HT-29 (cell line): ENCODE measurements at places on chromosomes 5 and 9.

DNA sequence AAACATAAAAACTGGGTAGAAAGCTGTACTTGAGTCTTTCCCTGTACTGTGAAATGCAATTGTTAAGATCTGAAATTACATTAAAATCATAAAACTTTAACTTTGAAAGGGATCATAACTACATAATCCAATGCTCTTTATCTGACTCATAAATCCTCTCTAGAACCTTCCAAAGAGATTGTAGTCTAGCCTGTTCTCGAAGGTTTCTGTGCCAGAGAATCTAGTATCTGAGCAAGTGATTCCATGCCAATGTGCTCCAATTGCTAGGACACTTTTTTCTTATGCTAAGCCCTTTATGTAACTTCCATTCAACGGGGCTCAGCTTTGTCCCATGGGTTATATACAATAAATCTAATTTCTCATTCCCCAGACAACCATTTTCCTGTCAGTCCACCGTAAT lies 21.1 kb downstream of the DDX31 start:
- DNase-seq = no peak

DNA sequence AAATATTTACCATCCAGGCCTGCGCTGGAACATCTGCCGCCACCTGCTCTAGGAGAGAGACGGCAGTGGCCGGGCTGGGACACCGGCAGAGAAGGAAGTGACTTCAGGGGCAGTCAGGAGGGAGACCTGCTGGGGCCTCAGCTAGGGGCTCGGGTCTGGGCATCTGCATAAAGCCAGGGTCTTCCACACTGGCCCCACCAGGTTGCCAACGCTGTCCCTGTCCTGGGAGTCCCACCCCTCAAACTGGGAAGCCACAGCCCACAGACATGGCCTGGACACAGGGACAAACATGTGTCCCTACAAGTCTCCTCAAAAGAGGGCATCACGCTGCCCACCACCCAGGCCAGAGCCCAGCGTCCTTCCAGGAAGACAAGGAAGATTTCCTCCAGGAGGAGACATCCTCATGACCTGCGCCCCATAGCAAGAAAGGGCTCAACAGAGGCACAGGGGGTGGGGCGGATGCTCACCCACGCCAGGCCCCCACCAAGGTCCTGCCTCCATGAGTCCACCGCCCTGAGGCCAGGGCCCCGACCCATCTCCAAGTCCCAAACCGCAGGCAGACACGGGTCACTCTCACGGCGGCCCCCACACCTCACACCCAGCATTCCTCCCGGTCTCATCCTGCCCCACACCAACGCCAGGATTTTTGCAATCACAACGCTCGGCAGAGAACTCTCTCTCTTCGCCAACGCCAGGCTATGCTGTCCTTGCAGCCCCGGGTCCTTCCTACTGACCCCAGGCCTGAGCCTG lies 9.0 kb downstream of the VAV2 start:
- DNase-seq = no peak

- DNase-seq = no peak
These were observed 55.8 kb downstream of the GOLM1 start for GRCh38 chr9:86043586-86043985.

DNA sequence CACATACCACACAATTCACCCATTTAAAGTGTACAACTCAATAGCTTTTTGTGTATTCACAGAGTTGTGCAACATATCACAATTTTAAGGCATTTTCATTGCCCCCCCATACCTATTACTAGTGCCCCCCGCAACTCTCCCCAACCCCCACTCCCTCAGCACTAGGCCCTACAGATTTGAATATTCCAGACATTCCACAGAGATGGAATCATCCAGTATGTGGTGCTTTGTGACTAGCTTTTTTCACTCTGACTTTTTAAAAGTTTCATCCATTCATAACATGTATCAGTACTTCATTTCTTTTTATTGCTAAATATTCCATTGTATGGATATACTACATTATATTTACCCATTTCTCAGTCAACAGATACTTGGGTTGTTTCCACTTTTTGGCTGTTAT lies 102.9 kb upstream of the LRRTM2 start:
- no peak for DNase-seq

- DNase-seq = no peak
These were observed 56.2 kb upstream of the ANKRD33B start for GRCh38 chr5:10507575-10508096.

GRCh38 chr9:8961186-8961851 lies 1161.7 kb upstream of the DMAC1 start:
- DNase-seq = no peak
